IMR-90 (cell line): ENCODE measurements at places on chromosomes 1 and 21. TPM values are rescaled to one million over a fixed set of nuclear protein-coding genes. Genes with fewer than 3 reads are reported as not detected.

GRCh38 chr1:148333875-148334338 is 149.2 kb downstream of the PPIAL4G start:
- H3K4me1 ChIP-seq, result no peaks in the 10 kb centered on the region
- H3K27ac ChIP-seq, result no peak overlapping the region
- no peak for DNase-seq
- H3K36me3 ChIP-seq, result no peaks in the 10 kb centered on the region
- peaks cover 25% of the 10 kb centered on the region for H3K27me3 ChIP-seq

GRCh38 chr1:108590441-108590840 is 30.5 kb downstream of the EEIG2 start:
- peaks cover 10% of the 10 kb centered on the region for H3K4me1 ChIP-seq
- H3K27ac ChIP-seq, result peak overlapping the region; percentile 55; the same call in 1 of the 2 replicates
- no peaks in the 10 kb centered on the region for H3K27me3 ChIP-seq

GRCh38 chr1:205477759-205478247 is 22.0 kb upstream of the BLACAT1 start:
- no peak overlapping the region for H3K27ac ChIP-seq
- peak; percentile 33 for DNase-seq
- no peak overlapping the region for H3K4me3 ChIP-seq
- H3K27me3 ChIP-seq, result peaks cover 35% of the 10 kb centered on the region

PTGS2 gene
- total RNA-seq, result 4.8 and 6.9 TPM in 2 replicates

DNA sequence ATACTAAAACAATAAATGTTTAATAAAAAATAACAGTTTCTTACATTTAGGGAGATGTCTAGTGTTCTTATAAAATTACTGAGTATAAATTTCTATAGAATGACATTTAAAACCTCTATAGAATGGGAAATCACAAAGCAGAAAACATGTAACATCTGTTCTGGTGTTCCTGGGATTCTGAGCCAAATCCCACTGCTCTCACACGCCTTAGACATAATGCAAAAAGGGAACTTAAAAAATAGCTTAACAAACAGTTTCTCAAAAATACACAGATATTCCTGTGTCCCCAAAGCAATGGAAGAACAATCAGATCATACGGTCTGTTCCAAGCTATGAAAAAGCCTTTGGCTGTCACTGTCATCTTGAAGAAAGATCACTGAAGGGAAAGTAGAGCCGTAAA is 27.0 kb upstream of the ZNF124 start:
- no peak for DNase-seq
- H3K27ac ChIP-seq, result no peak overlapping the region
- H3K36me3 ChIP-seq, result peaks cover 22% of the 10 kb centered on the region

CHRM3 gene
- not detected in 2 replicates for total RNA-seq

DNA sequence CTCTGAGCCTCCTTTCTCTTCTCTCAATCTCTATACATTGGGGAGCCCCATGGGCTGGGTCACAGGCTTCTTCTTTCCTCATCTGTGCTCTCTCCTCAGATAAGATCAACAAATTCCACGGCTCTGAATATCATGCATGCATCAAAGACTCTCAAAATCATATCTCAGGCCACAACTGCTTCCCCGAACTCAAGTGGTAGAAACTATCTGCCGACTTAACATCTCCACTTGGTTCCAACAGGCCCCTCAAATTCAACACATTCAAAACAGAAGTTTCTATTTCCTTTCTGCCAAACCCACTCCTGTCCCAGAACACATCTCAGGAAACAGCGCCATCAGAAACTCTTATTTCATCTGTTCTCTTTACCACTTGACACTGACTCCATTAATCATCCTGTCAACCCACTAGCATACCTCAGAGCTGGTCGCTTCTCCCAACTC is 16.7 kb downstream of the DDX59 start:
- H3K36me3 ChIP-seq, result peaks cover 16% of the 10 kb centered on the region
- no peaks in the 10 kb centered on the region for H3K4me1 ChIP-seq
- H3K27ac ChIP-seq, result no peak overlapping the region

GRCh38 chr1:175632667-175633066 is 110.7 kb downstream of the TNR start:
- DNase-seq, result no peak
- no peak overlapping the region for H3K4me3 ChIP-seq
- H3K4me1 ChIP-seq, result no peaks in the 10 kb centered on the region
- H3K27me3 ChIP-seq, result no peaks in the 10 kb centered on the region

DNA sequence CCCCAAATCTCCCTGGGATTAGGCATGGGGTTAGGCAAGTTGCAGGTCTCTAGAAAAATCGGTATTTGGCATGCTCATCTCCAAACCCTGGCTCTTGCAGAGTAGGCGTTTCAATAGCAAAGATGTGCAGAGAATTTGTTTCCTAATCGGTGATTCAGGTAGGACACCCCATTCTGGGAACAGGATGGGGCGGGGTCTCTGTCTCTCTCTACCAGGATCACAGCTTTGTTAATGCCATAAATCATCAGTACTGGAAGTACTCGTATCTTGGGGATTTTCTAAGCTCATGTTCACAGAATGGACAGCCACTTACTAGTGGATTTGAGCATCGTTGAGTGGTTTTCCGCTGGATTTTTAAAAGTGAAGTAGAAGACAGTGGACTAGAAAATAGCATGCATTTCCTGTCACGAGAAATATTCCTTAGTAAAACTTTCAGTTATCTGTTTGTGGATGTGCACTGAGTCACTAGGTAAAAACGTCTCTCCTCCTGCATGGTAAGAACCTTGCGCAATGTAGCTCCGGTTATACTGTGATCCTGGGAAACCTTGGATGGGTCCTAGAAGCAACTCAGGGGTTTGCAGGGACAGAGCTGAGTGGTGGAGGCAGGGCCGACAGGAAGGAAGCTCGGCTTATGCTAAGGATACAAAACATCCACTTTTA is 5.1 kb downstream of the TMEM51 start:
- peak overlapping the region; percentile 93 for H3K27ac ChIP-seq
- DNase-seq, result peak; percentile 98
- H3K4me3 ChIP-seq, result peak overlapping the region; percentile 5; the same call in 1 of the 2 replicates
- H3K36me3 ChIP-seq, result peaks cover 3% of the 10 kb centered on the region
- peaks cover 42% of the 10 kb centered on the region for H3K4me1 ChIP-seq
- no peaks in the 10 kb centered on the region for H3K27me3 ChIP-seq

DNA sequence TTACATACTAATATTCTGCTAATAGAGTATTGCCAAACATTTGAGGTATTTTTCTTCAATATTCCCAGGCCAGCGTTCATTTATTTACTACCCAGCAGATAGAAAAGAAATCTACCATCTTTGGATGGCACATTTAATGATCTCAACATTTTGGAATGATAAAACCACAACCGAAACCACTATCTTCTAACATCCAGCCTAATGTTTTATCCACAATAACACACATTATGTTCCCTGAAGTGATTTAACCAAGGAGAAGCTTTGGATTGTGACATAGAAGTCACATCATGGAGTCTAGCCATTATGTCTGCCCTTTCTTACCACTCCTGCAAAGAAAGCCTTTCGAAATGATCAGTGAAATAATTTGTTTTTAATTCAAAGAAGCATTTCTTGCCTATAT is 497.1 kb upstream of the PLXNA2 start:
- H3K36me3 ChIP-seq, result no peaks in the 10 kb centered on the region
- H3K27ac ChIP-seq, result no peak overlapping the region
- H3K4me1 ChIP-seq, result no peaks in the 10 kb centered on the region
- no peak overlapping the region for H3K4me3 ChIP-seq
- no peaks in the 10 kb centered on the region for H3K27me3 ChIP-seq

- no peaks in the 10 kb centered on the region for H3K27me3 ChIP-seq
- no peak overlapping the region for H3K4me3 ChIP-seq
- H3K36me3 ChIP-seq, result no peaks in the 10 kb centered on the region
- no peak for DNase-seq
- H3K4me1 ChIP-seq, result no peaks in the 10 kb centered on the region
Observed at GRCh38 chr1:209816923-209817322, 10.8 kb upstream of the UTP25 start.

CHIT1 gene
- total RNA-seq, result not detected in 2 replicates

- no peaks in the 10 kb centered on the region for H3K36me3 ChIP-seq
- no peak overlapping the region for H3K27ac ChIP-seq
- H3K4me1 ChIP-seq, result peaks cover 3% of the 10 kb centered on the region
- H3K4me3 ChIP-seq, result no peak overlapping the region
- DNase-seq, result no peak
- peaks cover 8% of the 10 kb centered on the region; the same call in 1 of the 2 replicates for H3K27me3 ChIP-seq
Observed at GRCh38 chr1:54163573-54163972, 10.8 kb upstream of the CDCP2 start.

- H3K4me1 ChIP-seq, result peaks cover 36% of the 10 kb centered on the region
- H3K4me3 ChIP-seq, result no peak overlapping the region
- H3K27me3 ChIP-seq, result no peaks in the 10 kb centered on the region
- H3K27ac ChIP-seq, result no peak overlapping the region; the same call in 1 of the 2 replicates
- peak; percentile 37 for DNase-seq
- H3K36me3 ChIP-seq, result peaks cover 21% of the 10 kb centered on the region
Observed at GRCh38 chr1:227757781-227758180, 22.5 kb downstream of the SNAP47 start.

DNA sequence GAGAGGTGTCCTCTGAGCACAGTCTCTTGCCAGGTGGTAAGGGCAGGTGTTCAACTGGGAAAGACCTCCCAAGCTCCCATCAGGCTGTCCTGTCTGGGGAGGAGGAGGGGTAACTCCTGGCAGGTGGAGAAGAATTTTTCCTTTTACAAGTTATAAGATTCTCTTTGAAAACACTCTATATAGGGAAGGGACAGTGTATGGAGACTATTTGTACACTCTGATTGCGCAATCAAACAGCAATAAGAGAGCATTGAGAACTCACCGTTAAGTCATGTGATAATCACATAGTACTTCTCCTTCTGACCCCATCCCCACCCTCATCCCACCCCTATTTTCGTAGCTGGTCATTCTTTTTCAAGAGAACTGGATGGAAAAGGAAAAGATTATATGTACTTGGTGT is 179.3 kb upstream of the ZNF644 start:
- no peak overlapping the region for H3K27ac ChIP-seq
- no peak for DNase-seq
- no peak overlapping the region for H3K4me3 ChIP-seq
- H3K27me3 ChIP-seq, result no peaks in the 10 kb centered on the region
- H3K4me1 ChIP-seq, result no peaks in the 10 kb centered on the region
- no peaks in the 10 kb centered on the region for H3K36me3 ChIP-seq

GJA8 gene
- not detected in 2 replicates for total RNA-seq

CASQ2 gene
- not detected in 2 replicates for total RNA-seq

- no peak overlapping the region for H3K27ac ChIP-seq
- no peak overlapping the region for H3K4me3 ChIP-seq
- no peaks in the 10 kb centered on the region for H3K4me1 ChIP-seq
- no peak for DNase-seq
Observed at GRCh38 chr21:42685036-42685435, 31.6 kb downstream of the PDE9A start.

CLDN14 gene
- total RNA-seq, result not detected in 2 replicates

- peaks cover 4% of the 10 kb centered on the region; the same call in 1 of the 2 replicates for H3K36me3 ChIP-seq
- H3K4me3 ChIP-seq, result peak overlapping the region; percentile 78; the same call in 1 of the 2 replicates
- 0 out of 2 replicates have a peak, but pooled peaks cover under 1% of the 10 kb centered on the region for H3K27me3 ChIP-seq
- no peak overlapping the region for H3K27ac ChIP-seq
- no peak for DNase-seq
Observed at GRCh38 chr1:212415107-212415841, 588 bp upstream of the PACC1 start.

DNA sequence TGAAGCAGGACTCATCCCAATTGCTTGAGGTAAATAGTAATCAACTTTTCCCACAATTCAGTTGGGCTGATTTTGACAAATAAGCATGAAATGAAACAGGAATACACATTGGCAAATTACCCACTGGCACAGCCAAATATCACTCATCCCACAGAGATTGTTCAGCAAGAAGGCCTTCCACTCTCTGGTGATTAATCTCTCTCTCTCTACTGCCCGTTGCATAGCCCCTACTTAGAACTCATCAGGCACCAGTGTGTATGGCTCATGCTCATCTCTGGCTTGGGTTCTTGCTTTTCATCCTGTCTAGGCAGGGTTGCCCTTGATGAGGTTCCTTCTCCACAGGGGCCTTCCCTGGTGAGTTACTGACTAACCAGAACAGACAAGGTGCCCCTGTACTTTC is 1.1 kb downstream of the BSDC1 start:
- peaks cover 22% of the 10 kb centered on the region for H3K36me3 ChIP-seq
- H3K4me3 ChIP-seq, result peak overlapping the region; percentile 73
- H3K27me3 ChIP-seq, result no peaks in the 10 kb centered on the region
- H3K4me1 ChIP-seq, result peaks cover 4% of the 10 kb centered on the region
- H3K27ac ChIP-seq, result no peak overlapping the region

DNA sequence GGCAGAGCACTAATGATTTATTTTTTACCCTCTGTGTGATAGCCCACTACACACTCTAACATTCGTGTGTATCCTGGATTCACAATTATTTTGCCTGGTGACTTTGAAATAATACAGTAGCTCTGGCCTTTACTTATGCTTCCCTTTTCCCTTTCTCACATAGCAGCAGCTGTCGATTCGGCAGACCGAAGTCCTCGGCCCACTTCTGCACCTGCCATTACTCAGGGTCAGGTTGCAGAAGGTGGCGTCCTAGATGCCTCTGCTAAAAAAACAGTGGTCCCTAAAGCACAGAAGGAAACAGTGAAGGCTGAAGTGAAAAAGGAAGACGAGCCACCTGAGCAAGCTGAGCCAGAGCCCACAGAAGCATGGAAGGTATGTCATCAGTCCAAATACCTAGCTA is 70.8 kb downstream of the TMEM200B start:
- H3K27me3 ChIP-seq, result no peaks in the 10 kb centered on the region
- H3K4me3 ChIP-seq, result no peak overlapping the region
- peaks cover 4% of the 10 kb centered on the region; the same call in 1 of the 2 replicates for H3K4me1 ChIP-seq
- H3K36me3 ChIP-seq, result no peaks in the 10 kb centered on the region
- no peak overlapping the region for H3K27ac ChIP-seq

SPRR5 gene
- total RNA-seq, result not detected in 2 replicates

DNA sequence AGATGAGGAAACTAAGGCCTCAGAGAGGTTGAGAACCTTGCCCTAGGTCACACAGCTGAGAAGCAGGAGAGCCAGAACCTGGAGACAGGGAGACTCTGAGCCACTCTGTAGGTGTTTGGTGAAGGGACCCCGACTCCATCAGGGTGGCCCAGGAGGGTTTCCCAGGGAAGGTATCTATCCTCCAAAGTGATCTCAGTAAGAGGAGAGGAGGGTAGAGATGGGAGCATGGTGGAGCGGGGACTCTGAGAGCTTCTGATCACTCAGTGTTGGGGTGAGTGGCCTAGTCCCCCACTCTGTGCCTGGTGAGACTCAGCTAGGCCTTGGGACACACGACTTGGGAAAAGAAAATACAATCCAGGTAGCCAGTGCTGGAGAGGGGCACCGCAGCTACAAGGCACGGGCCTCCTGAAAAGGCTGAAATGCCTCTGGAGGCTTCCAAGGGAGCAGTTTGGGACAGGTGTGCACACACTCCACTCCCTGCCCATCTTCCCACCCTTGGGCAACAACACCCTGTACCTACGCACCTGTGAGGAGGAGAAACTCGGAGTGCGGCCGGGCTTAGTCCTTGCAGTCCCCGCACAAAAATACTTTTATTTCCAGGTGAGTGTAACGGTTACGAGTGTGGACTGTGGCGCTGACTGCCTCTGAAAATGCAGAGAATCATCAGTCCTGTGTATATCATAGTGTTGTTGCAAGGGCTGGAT is 80.8 kb downstream of the CAMK2N1 start:
- H3K36me3 ChIP-seq, result no peaks in the 10 kb centered on the region
- no peak overlapping the region for H3K4me3 ChIP-seq
- H3K27me3 ChIP-seq, result peaks cover 15% of the 10 kb centered on the region
- H3K27ac ChIP-seq, result no peak overlapping the region
- no peak for DNase-seq
- peaks cover 7% of the 10 kb centered on the region; the same call in 1 of the 2 replicates for H3K4me1 ChIP-seq

- H3K36me3 ChIP-seq, result peaks cover 24% of the 10 kb centered on the region
- H3K4me1 ChIP-seq, result peaks cover 2% of the 10 kb centered on the region; the same call in 1 of the 2 replicates
- no peaks in the 10 kb centered on the region for H3K27me3 ChIP-seq
Observed at GRCh38 chr21:36377391-36377842, 7.8 kb upstream of the CHAF1B start.

- H3K27me3 ChIP-seq, result no peaks in the 10 kb centered on the region
- H3K27ac ChIP-seq, result peak overlapping the region; percentile 96
- DNase-seq, result peak; percentile 99
- H3K4me1 ChIP-seq, result peaks cover 32% of the 10 kb centered on the region
Observed at GRCh38 chr1:25695090-25695770, 78.6 kb downstream of the MAN1C1 start.

RBM34 gene
- total RNA-seq, result 28.7 and 61.7 TPM in 2 replicates

NRIP1 gene
- 73.8 and 85.3 TPM in 2 replicates for total RNA-seq
